ENCODE measurements at places on chromosomes 11 and 22.

GRCh38 chr11:116601814-116602636 lies 170.8 kb downstream of the BUD13 start:
- DNase-seq: no peak

DNA sequence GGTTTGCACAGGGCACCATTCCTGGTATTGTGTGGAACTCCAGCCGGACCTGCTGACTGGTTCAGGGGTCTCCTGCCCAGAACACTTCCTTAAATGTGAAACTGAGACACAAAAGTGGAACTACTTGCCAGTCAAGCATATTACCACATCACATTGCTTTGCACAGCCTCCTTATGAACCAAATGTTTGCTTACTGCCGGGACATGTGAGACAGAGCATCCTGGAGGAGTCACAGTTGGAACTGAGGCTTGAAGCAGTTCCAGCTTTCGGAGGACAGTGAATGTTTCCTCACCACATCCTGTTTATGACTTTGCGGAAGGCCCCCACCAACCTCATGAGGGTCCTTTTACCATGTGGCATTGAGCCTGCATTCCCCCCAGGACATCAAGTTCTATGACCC lies 105.8 kb upstream of the ARHGAP42 start:
- no peak for DNase-seq

DNA sequence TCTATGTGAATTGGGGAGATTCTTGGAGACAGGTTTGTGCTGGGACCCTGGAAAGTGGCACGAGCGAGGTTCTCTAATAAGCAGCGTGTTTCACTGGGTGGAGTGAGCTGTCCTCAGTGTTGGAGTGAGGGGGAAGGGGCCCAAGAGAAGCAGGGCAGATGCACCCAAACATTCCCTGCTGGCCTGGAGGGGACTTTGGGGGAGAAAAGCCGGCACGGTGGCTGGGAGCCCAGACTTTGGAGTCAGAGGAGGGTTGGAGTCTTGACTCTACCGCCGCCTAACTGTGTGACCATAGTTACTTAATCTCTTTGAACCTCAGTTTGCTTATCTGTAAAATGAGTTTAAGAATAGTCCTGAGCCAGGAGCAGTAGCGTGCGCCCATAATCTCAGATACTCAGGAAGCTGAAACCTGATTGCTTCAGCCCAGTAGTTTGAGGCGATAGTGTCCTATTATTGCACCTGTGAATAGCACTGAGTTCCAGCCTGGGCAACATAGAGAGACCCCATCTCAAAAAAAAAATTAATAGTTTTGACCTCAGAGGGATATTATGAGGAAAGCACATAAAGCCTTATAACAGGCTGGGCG lies 614 bp downstream of the NR1H3 start:
- DNase-seq: no peak

DNA sequence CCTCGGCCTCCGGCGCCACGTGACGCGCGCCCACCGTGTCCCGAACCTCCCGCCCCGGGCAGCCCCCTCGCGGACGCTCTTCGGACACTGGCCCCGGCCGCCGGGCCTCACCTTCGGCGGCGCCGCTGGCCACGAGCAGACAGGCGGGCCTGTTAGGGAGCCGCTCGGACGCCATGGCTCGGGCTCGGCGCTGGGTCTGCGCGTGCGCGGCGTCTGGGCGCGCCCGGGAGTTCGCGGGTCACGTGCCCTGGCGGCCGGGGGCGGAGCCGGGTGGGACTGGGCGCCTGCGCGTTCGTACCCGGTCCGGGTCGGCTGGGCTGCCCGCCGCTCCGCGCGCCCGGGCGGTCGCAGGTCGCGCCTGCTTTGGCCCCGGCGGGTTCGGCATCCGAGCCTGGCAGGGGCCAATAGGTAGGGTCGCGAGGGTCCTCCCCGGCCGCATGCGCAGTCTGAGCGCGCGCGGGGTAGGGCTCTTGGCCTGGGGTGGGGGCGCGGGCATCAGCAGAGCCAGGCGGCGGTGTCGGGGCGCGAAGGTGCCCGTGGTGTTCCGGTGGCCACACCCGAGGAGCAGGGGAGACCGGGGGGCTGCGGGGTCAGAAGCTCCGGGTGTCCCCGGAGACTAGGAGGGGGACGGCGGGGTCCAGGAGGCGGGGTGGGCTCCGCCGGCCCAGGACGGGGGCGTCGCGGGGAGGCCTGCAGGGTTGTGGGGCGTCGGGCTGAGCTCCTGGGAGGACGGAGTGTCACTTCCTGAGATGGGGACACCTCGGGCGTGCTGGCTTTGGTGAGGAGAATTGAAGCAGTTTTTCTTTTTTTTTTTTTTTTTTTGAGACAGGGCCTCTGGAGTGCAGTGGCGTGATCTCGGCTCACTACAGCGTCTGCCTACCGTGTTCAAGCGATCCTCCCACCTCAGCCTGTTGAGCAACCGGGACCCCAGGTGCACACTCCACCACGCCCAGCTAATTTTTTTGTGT lies at the start of gene GATD1:
Gene GATD1 (minus strand): TSS at position 200 of the 968 bp plus-strand sequence. CDS start 25 bp downstream, at position 175.
- peak; percentile 97 for DNase-seq

- no peak for DNase-seq
Observed at GRCh38 chr11:131858505-131858904, 488.1 kb downstream of the NTM start.

DNA sequence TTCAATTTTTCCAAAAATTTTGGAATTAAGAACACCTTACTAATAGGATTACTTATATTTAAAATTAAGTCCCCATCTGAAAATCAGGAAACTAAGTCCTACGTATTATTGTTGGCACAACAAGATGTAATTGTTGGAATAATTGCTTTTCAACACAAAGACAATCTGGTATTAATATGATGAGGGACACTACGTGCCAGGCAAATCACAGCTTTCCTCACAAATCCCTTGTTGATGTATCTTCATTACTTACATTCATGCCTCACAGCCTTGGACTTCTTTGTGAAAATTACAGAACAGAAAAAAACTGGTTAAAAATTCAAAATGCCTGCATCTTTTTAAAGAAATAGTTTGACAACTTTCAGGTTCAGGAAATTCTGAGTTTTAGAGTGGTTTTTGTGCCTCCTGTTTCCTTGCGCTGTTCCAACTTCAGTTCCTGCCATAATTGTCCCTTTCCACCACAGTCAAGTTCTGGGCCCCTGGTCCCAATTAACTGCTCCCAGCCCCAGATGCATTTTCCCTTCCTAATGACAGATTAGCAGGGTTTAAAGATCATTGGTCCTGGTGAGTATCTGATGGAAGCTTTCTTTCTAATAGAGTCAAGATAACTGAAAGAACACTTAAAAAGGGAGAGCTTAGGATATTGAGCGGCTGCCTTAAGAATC lies 23.3 kb upstream of the CCDC34 start:
- DNase-seq: no peak

- no peak for DNase-seq
Observed at GRCh38 chr11:114219559-114220349, 76.4 kb upstream of the NNMT start.

DNA sequence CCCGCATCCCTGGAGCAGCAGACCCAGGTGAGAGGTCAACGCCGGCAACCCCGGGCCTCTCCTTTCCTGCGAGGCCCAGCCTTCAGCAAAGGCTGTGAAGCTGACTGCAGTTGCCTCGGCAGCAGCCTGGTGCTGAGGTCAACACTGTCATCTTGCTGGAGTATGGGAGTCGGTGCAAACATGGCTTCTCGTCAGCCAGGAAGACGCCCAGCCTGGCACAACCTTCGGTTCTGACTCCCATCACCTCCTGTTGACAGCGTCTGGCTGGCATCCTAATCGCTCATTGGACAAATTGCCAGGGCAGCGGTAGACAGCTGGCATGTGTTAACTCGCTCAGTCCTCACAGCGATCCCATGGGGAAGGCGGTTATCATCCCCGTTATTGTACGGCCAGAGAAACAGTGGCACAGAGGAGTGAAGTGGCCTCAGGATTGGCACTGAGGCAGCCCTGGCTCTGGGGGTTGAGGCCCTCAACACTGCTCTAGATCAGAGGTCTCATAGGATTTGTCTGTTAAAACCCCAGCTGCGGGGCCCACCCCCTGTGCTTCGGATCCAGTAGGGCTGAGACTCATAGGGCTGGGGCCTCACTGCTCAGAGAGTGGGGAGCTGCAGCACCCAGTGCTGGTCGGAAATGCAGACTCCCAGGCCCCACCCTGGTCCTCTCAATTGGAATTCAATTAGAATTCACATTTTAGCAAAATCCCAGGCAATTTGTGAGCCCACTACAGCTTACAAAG lies 39.3 kb upstream of the TP53I11 start:
- no peak for DNase-seq

Data from upper lobe of right lung (tissue), 1 donor.